ENCODE measurements at places on chromosomes 1 and 21. TPM values are rescaled to one million over a fixed set of nuclear protein-coding genes. Genes with fewer than 3 reads are reported as not detected.

DNA sequence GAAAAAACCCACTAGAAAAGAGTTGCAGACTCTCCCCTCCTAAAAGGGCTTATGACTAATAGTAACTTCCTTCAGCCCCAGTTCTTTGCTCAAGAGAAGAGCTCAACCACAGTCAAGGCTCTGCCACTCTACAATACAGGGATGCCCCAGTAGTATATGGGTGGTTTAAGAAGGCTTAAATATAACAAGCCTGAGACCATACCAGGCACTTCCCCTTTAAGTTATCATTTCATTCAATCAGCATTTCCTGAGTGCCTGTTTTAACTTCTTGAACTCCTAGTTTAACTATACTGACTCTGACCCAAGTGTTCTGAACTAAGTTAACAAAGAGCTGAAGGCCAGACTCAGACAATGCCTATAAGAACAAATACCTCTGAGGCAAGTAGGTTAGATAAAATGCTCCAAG is 19.8 kb downstream of the PRPF38A start:
- peaks cover 49% of the 10 kb centered on the region for H3K4me1 ChIP-seq
- peak overlapping the region; percentile 82 for H3K27ac ChIP-seq
- peaks cover 35% of the 10 kb centered on the region for H3K36me3 ChIP-seq
- peak; percentile 21 for DNase-seq
- H3K27me3 ChIP-seq = no peaks in the 10 kb centered on the region
- peak overlapping the region; percentile 19 for H3K4me3 ChIP-seq

The ADORA3 gene
- total RNA-seq = 0.20 TPM

DNA sequence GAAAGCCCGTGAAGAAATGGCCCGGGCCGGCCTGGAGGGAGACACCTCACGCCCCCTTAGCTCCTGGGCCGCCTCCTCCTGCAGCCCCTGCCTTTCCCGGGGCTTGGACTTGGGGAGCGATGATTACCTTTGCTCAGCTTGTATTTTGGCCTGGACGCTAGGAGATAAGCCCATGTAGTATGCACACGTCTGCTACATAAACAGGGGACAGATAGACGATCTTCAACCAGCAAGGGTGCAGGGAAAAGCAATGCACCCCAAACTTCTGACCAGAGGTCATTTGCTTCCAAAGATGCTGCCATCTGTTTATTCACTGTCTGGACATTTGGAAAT is 936 bp downstream of the TP73 start:
- DNase-seq = no peak
- peaks cover under 1% of the 10 kb centered on the region for H3K36me3 ChIP-seq
- peak overlapping the region; percentile 29 for H3K27ac ChIP-seq
- H3K4me1 ChIP-seq = peaks cover 11% of the 10 kb centered on the region

GRCh38 chr1:170075186-170075585 is 691 bp upstream of the KIFAP3 start:
- H3K36me3 ChIP-seq = peaks cover 5% of the 10 kb centered on the region
- no peaks in the 10 kb centered on the region for H3K27me3 ChIP-seq
- peak overlapping the region; percentile 96 for H3K27ac ChIP-seq
- H3K4me3 ChIP-seq = peak overlapping the region; percentile 95

DNA sequence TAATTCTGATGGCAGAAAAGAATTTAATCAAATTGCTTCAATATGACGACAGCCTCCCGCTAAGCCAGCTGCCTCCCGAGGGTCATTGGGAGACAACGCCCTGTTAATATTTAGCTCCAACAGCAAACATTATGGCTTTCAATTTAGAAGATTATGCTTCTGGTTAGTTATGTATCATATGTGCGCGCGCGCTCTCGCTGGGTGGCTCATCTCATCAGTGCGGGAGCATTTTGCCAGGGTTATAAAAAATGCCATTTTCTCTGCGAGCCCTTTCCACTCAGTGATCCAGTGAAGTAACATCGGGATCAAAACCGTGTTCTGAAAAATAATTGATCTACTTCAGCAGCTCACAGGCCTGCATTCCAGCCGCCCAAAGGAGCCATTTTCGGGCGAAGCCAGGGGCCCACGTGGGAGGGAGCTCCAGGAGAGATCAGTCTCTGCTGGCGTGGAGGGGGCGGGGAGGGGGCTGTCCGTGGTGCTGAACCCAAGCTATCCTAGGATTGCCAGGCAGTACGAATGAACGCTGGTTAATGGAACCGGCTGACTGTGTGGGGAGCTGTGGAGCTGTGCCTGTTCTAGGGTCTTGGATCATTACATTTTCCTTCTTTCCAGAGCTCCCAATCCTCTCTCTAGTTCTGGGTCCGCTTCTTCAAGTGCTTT is 219.1 kb upstream of the ZC3H12A start:
- no peak overlapping the region for H3K4me3 ChIP-seq
- DNase-seq = no peak
- no peak overlapping the region for H3K27ac ChIP-seq
- no peaks in the 10 kb centered on the region for H3K36me3 ChIP-seq
- H3K4me1 ChIP-seq = no peaks in the 10 kb centered on the region
- H3K27me3 ChIP-seq = peaks cover 13% of the 10 kb centered on the region

DNA sequence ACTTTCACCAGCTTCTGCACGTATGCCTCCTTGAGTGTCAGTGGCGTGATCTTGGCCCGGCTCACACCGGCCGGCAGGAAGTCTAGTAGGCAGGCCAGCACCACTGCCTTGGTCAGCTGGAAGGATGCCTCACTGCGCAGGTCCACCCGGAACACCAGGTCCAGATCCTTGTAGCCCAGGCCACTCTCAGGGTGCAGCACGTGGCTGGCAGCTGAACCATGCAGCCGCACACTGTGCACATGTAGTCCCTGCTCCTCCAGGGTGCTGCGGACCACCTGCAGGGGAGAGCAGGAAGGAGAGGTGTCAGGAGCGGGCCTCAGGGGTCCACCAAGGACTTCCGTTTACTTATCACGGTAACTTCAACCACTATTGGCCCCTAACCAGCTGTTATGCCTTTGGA is 6.0 kb downstream of the TENT5B start:
- no peak overlapping the region for H3K4me3 ChIP-seq
- H3K4me1 ChIP-seq = no peaks in the 10 kb centered on the region
- no peak for DNase-seq
- H3K27me3 ChIP-seq = peaks cover 26% of the 10 kb centered on the region

The KCNJ9 gene
- not detected for total RNA-seq

All from activated T-helper 1 cell treated with anti-CD3 and anti-CD28 coated beads, Interleukin-12 subunit alpha, Interleukin-12 subunit beta, Interleukin-2, Interleukin-4 antibody, amounts not matched to agents 30 ng/mL and 10 ng/mL and 1 ng/mL, durations not matched to agents 14 hours and 24 hours and 36 hours (primary cell).